ENCODE measurements at places on chromosomes 16 and 17. TPM values are rescaled to one million over a fixed set of nuclear protein-coding genes. Genes with fewer than 3 reads are reported as not detected.

GRCh38 chr16:25023556-25023955, 8.4 kb upstream of the ARHGAP17 start:
- DNase-seq: no peak

Gene ZNF668
- total RNA-seq: 11.1 TPM

DNA sequence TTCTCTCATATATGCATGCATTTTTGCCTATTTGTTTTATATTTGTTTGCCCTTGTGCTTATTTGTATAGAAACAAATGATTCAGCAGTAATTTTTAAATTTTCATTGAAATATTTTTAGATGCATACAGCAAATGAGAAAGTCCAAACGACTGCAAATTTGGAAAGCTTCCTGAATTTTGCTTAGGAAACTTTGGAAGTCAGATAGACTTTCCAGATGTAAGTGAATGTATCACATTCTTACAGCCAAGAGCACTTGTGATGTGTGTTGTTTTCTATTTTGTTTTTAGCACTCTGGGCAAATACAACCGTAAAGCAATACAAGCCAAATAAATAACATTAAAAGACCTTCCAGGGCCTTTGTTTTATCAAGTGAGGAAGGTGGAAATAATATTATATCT, 680.8 kb upstream of the CDH8 start:
- DNase-seq: no peak

Gene HSF5
- 1.1 TPM for total RNA-seq

Gene CACNG1
- total RNA-seq: not detected

DNA sequence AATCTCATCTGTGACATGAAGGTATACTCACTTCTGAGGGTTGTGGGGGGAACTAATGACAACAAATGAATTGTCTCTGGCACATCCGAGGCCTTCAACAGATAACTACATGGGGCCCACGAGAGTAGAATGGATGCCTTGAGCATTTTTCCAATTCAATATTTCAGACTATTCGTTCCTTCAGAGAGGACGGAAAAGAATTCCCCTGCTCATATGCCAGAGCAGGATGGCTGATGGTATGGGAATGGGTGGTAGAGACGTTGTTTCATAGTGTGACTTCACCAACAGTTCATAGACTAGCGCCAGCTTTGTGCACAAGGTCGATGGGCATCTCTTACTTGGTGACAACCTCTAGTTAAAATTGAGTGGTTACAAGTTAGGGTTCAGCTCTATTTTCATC, 61.3 kb downstream of the HLF start:
- DNase-seq: no peak

GRCh38 chr17:73025041-73025560, 67.4 kb downstream of the SLC39A11 start:
- DNase-seq: no peak

DNA sequence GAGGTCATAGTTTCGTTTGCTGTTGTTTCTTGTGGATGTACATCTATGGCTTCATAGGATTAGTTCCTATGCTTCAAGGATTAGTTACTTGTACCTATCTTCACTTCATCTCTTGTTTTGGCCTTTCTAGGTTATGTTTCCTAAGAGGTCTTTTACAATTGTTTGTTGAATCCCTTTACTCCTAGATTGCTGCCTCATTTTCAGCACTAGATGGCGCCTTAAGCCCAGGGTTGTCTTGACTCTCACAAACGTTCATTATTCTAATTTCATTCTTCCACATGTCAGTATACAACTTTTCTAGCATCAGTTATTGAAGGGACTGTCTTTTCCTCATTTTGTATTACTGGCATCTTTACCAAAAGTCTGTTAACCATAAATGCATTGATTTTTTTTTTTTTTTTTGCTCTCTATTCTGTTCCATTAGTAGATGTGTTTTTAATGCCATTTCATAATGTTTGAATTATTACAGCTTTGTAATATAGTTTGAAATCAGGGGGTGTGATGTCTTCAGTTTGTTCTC, 45.0 kb upstream of the NACA2 start:
- peak; percentile 62 for DNase-seq

Gene MTSS2
- 28.4 TPM for total RNA-seq

DNA sequence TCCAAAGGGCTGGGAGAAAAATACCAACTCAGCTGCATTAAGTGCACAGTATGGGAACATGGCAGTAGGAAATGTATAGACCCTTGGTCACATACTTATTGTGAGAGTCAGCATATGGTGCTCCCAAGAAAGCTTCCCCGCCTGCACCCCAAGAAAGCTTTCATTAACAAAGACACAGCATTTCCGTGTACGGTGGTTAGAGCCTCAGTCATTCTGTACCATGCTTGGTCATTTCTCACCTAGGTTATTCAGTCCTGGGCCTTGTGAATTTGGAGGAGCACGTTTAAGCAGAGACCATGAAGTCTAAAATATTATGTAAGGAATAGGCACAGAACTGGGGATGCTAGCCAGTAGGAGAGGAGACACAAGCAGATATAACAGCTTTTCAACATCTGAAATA, 56.1 kb downstream of the ESRP2 start:
- no peak for DNase-seq

- peak; percentile 55 for DNase-seq
Measured at GRCh38 chr16:49463529-49463928, 89.9 kb downstream of the C16orf78 start.

GRCh38 chr16:65123396-65124211, 1.7 kb upstream of the CDH11 start:
- no peak for DNase-seq

- no peak for DNase-seq
Measured at GRCh38 chr17:6710317-6710716, 2.9 kb downstream of the SLC13A5 start.

Gene TP53TG3C
- not detected for total RNA-seq

Gene RNF227
- total RNA-seq: 3.3 TPM

Gene EVI2B
- total RNA-seq: 82.0 TPM

GRCh38 chr16:11217651-11218603, 38.1 kb downstream of the SOCS1 start:
- no peak for DNase-seq

DNA sequence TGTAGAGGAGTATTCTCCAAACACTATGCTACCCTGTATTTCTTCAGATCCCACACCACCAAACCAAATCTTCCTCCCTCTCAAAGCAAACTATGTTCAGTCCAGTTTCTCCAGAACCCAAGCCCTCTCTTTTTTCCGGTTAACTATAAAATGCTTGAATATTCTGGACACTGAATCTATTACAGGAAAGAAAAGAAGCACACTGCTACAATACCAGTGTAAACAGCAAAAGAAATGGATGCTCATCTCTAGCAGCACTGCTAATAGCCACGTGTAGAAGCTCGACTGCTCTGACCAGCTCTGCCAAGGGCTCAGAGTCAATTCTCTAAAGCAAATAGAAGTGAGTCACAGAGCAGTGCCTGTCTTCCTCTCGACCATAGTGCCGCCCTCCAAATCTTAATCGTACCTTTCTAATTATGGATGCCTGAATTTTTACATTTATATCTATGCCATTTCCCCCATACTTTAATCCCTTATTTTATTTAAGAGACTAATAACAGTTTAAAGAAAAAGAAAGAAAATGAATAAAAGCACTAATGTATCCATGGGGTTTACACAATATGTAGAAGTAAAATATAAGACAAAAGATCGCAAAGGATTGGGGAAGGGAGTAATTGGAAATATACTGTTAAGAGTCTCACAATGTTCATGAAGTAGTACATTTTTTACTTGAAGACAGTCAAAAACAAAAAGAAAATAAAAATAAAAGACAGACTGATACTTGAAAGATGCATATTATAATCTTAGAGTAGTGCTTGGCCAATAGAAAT, 154.5 kb downstream of the PARN start:
- DNase-seq: no peak

DNA sequence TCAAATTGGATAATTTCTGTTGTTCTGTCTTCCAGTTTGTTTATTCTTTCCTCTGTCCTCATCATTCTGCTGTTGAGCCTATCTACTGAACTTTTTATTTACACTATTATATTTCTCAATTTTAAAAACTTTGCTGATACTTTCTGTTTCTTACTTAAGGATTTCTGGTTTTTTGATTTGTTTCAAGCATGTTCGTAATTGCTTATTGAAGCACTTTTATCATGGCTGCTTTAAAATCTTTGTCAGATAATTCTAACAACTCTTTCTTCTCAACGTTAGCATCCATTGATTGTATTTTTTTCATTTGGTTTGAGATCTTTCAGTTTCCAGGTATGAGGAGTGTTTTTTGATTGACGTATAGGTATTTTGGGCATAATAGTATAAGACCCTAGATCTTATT, 116.9 kb downstream of the PHKB start:
- no peak for DNase-seq

GRCh38 chr16:85077576-85078125, 34.6 kb downstream of the CIBAR2 start:
- no peak for DNase-seq

GRCh38 chr17:7113273-7114071, 1.1 kb downstream of the ASGR2 start:
- DNase-seq: no peak

- DNase-seq: no peak
Measured at GRCh38 chr16:15674571-15674970, 24.5 kb downstream of the NDE1 start.

Gene MED9
- total RNA-seq: 35.9 TPM

DNA sequence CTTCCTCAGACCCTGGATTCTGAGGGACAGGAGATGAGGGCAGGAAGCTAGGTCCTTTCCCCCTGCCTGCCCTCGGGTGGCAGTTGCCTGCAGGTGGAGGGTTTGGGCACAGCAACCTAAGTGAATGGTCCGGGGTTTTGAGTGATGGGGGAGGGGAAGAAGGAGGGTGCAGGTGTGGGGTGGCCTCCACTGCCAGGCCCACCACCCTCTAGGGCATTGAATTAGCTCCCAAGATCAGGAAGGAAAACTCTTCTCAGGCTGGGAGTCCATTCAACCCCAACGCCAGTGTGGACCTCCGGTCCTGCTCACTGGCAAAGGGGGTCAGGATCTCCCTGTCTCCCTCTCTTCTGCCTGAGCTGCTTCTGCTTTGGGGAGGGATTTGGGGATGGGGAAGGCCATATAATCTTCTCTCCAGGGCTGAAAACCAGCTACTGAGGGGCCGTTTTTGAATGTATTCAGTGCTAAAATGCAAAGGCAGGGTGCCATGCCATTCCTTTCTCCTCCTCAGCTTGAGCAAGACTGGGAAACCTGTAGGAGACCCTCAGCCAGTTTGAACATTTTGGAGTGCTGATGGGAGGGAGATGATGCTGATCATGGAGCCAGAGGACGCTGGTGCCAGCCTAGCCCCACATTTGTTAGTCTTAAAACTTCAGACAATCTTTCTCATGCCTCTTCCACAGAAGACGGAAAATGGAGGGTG, 18.8 kb downstream of the GRB7 start:
- DNase-seq: no peak

DNA sequence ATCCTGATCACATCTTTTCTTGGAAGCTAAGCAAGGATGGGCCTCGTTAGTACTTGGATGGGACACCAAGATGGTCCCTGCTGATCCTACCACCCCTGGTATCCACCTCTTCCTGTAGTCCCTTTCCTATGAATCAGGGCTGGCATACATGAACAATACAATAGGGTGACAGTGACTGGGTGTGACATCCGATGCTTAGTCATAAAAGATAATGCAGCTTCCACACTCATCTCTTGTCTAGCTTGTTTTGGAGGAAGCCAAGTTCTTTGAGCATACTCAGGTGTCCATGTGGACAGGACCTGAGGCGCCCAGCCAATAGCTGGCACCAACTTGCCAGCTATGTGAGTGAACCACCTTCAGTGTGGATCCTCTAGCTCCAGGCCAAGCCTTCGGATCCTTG, 62.5 kb upstream of the NFAT5 start:
- DNase-seq: no peak

DNA sequence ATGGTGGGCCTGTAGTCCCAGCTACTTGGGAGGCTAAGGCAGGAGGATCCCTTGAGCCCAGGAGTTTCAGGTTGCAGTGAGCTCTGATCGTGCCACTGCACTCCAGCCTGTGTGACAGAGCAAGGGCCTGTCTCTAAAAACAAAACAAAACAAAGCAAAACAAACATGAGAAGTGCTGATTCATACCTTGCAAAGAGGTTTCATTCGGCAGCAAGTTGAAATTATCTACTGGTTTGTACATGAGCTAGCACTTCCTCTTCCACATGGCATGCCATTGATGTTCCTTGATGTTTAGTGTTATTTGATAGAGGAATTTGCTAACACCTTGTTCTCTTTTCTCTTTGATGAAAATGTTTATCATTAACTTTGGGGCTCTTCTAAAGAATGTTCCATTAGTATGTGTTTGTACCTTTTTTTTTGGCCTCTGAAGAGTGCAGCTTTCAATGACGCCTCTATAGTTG, 50.6 kb downstream of the SPECC1 start:
- DNase-seq: no peak

DNA sequence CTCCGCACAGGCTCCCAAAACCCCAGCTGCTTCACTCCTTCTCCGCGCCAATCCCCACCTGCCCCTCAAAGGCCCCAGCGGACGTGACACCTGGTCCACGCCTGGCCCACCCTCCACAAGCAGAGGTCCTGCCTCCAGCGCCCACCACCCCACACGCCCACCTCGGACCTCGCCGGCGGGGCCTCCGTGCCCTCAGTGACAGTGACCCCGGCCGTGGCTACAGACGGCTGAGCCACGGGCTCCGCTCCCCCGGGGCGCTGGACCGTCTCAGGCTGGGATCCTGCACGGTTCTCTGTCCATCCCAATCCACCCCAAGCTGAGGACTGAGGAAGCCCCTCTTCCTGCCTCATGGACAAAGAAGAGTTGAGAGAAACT, 25.1 kb downstream of the PIEZO1 start:
- no peak for DNase-seq

Gene SPAG5
- total RNA-seq: 26.6 TPM
